ENCODE measurements at places on chromosomes 13 and 19.

- no peak for DNase-seq
These were observed 1925.8 kb upstream of the PRR20A start for GRCh38 chr13:55214841-55215345.

DNA sequence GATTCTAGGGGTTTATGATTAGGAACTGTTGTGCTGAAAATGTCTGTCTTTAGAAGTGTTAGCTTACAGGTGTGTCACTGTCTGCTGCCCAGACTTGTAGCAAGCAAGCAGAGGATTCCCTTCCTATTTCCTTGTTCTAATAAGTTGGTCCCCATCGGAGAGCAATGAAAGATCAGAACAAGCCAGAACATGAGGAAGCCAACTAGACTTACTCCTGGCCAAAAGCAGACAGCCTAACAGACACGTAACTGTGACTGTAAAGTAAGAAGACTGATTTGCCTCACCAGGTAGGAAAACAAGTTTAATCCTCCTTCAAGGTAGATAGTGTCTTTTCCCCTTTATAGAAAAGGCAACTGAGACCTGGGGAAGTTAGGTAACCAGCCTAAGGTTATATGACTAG, 12.5 kb downstream of the POLR1D start:
- no peak for DNase-seq

GRCh38 chr19:58020129-58020528, 13.7 kb upstream of the ZSCAN1 start:
- DNase-seq: no peak

DNA sequence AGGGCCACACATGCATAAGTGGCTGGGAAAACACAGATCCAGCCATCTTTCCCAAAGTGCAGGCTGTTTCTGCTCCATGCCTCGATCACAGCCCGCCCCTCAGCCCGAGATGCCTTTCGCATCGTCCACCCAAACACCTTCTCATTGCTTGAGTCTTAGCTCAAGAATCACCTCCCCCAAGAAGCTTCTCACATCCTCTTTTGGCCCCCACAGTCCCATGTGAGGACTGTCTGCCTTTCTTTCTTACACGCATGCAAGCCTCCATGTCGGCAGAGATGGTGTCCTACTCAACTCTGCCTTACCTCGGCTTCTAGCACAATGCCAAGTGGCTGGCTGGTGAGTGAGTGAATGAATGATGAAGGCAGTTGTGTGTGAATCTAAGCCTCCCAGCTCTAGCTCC, 18.1 kb upstream of the GSX1 start:
- DNase-seq: no peak

DNA sequence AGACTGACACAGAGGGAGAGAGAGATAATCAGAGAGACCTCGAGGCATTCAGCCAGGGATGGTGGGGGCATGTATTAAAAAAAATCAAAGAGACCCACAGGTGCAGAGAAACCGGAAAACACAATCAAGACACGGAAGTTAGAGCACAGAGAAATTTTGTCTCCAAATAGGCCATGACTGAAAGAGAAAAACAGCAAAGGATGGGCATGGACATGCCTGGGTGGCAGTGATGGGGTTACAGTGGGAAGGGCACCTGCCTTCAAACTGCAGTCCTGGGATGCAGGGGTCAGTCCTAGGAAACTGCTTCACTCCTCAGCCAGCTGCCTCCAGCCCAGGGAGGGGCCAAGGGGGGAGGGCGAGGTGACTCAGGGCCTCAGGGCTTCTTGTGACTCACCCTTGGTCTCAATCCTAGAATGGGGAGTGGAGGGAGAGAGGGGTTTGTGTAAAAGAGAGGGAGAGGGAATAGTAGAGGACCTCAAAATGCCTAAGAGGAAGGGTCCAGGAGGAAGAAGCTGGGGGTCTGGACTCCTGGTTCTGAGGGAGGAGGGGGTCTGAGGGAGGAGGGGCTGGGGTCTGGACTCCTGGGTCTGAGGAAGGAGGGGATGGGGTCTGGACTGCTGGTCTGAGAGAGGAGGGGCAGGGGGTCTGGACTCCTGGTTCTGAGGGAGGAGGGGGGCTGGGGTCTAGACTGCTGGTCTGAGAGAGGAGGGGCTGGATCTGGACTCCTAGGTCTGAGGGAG, 3.6 kb upstream of the KCNN4 start:
- no peak for DNase-seq

- no peak for DNase-seq
These were observed 242.2 kb upstream of the EDNRB start for GRCh38 chr13:78160793-78161192.

DNA sequence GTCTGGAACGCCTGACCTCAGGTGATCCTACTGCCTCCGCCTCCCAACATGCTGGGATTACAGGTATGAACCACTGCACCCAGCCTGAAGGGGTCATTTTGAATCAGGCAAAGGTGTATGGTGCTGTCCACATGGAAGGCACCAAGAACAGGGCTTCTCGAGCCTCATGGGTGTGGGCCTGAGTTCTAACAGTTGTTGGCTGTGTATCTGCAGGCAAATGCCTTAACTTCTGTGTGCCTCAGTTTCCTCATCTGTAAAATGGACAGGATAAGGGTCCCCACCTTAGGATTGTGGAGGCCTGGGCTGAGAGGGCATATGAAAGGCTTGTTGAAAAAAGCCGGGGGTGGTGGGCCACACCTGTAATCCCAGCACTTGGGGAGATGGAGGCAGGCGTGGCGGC, 9.2 kb downstream of the AP1M2 start:
- no peak for DNase-seq

GRCh38 chr19:9741476-9742171, 26.9 kb downstream of the ZNF846 start:
- no peak for DNase-seq

- no peak for DNase-seq
These were observed 90.0 kb upstream of the SERP2 start for GRCh38 chr13:44283600-44283999.

DNA sequence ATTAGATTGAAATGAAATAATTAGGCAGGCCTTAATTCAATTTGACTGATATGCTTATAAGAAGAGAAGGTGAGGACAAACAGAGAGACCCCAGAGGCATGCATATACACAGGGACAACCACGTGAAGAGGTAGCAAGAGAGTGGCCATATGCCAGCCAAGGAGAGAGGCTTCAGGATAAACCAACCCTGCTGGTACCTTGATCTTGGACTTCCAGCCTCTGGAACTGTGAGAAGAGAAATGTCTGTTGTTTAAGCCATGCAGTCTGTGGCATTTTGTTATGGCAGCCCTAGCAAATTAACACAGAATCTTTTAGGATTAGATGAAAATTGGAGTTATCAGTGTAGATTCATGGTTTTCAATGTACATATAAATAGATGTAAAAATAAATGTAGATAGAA, 120.1 kb downstream of the KCTD15 start:
- no peak for DNase-seq

GRCh38 chr13:73741111-73741510, 393.1 kb downstream of the KLF12 start:
- DNase-seq: no peak

GRCh38 chr19:13169769-13170168, 19.6 kb downstream of the IER2 start:
- no peak for DNase-seq

DNA sequence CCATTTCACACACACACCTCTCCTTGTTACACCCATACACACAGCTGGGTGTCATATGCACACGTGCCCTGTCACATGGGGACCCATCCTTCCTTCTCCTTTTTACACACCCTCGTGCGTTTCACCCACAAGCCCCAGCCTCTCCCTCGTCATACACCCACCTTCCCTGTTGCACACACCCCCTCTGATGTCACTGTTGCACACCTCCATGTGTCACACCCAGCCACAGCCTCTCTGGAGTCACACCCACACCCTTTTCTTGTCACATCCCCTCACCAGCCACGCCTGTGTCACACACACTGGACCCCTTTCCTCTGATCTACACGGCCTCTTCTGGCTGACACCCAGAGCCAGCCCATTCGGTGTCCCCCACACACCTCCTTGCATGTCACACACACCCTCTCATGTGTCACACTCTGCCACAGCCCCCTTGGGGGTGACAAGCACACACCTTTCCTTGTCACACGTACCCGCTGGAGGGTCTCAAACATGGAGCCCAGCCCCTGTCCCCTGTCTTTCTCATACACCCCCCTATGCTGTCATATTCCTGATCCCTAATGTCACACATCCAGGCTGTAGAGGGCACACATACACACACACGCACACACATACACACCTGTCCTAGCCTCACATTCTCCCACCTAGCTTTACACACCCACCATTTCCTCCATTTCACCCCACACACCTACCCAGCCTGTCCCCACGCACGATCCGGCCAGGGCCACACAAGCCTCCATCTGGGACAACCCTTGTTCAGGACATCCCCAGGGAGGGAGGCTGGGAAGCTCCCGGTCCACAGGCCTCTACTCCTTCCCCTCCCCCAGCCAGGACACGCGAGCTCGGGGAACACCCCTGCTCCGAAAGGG, 1.4 kb downstream of the NOVA2 start:
- DNase-seq: no peak

GRCh38 chr19:31274251-31275067, 74.8 kb downstream of the TSHZ3 start:
- no peak for DNase-seq

GRCh38 chr13:31369213-31369612, 169.4 kb downstream of the B3GLCT start:
- no peak for DNase-seq

- no peak for DNase-seq
These were observed 30.8 kb upstream of the ZNRF4 start for GRCh38 chr19:5424192-5424973.

DNA sequence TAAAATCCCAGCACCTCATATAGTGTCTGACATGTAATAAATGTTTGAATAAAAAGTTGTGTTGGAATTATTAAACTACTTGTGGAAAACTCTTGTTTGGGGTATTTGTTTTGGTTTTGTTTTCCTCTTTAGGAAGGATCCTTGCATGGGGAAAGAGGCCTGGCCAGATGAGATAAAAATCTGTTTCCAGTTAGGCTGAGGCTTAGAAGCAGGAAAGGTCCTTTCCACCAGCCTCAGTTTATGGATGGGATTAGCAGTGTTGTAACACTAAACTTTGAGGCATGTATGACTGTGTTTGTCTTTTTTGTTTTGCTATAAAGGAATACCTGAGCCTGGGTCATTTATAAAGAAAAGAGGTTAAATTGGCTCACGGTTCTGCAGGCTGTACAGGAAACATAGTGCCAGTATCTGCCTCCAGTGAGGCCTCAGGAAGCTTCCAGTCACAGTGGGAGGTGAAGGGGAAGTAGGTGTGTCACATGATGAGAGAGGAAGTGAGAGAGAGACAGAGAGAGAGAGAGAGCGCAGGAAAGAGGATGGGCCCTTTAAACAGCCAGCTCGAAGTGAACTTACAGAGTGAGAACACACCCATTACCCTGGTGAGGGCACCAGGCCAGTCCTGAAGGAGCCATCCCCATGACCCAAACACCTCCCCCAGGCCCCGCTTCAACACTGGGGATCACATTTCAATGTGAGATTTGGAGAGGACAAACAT, 21.6 kb downstream of the SPATA13 start:
- no peak for DNase-seq

GRCh38 chr19:45677351-45678230, 9.6 kb downstream of the GIPR start:
- DNase-seq: peak; percentile 86

DNA sequence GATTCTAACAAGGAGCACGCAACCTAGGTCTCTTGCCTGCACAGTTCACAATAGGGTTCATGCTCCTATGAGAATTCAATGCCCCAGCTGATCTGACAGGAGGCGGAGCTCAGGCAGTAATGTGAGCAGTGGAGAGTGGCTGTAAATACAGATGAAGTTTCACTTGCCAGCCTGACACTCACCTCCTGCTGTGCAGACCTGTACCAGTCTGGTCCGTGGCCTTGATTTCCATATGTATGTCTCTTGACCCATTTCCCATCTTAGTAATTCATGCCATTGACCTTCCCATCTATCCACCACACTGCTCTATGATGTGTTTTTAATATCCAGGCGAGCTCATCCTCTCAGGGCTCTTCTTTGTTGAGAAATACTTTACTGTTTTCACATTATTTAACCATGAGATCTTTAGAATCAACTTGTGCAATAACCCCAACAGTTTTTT, 95.2 kb downstream of the LRCH1 start:
- DNase-seq: peak; percentile 57

- DNase-seq: no peak
These were observed 33.4 kb downstream of the IPO5 start for GRCh38 chr13:97986835-97987234.

GRCh38 chr19:54094426-54095000, 6.1 kb downstream of the OSCAR start:
- no peak for DNase-seq

- peak; percentile 87 for DNase-seq
These were observed 36.0 kb upstream of the RNF17 start for GRCh38 chr13:24727731-24728601.

DNA sequence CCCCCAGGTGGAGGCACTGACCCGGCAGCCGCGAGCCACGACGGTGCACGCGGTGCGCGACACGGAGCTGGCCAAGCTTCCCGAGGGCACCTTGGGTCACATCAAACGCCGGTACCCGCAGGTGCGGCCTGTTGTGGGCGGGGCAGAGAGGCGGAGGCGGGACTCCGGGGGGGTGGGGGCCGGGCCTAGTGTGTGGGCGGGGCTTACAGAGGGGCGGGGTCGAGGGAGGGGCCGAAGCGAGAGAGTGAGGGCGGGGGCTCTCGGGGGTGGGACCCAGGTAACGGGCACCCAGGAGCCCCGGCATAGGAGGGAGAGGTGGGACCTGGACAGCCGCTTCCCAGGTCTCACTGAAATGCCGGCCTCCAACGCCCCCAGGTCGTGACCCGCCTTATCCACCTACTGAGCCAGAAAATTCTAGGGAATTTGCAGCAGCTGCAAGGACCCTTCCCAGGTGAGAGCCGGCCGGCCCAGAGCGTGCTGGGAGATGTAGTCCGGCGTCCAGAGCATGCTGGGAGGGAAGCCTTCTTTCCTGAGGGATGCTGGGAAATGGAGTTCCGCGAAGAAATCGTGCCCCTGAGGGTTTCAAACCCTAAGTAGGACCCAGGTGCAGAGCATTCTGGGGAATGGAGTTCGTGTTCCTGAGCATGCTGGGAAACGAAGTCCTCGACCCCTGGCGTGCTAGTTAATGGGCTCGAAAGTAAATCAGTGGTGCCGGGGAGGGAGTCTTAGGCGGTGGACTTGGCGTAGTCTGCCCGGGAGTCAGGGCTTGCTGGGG, 15.7 kb downstream of the PNPLA6 start:
- no peak for DNase-seq

DNA sequence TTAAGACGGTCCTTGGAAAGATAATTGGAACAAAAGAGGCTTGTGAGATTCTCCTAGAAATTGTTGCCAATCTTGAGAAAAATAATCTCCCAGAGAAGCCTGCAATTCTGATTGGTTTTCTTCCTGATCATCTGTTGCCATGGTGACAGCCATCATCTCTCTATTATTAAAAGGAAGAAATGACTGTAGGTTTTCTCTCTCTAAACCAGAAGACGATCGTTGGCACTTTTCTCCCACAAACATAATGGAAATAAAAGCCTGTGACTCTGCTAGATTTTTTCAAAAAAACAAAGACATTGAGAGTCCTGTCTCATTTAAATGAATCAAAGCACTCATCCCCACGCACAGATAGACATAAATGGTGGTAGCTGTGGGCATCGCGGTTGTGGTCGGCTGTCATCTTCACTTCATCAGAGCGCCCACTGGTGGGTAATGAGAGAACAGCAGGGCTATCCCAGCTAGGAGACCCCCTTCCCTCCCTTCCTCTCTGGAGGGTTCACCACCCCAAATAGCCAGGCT, 21.7 kb upstream of the CALM3 start:
- DNase-seq: no peak
